ENCODE measurements at places on chromosomes 1 and 21. TPM values are rescaled to one million over a fixed set of nuclear protein-coding genes. Genes with fewer than 3 reads are reported as not detected.

PCNX2 gene
- total RNA-seq: 11.8 TPM

- DNase-seq: peak; percentile 87
Measured at GRCh38 chr1:43238085-43238484, 31.7 kb upstream of the TMEM125 start.

- no peak for DNase-seq
Measured at GRCh38 chr1:193123751-193124150, 1.9 kb downstream of the CDC73 start.

TRIM67 gene
- 0.03 TPM for total RNA-seq

GLIS1 gene
- not detected for total RNA-seq

GRCh38 chr1:117368116-117369108 is 1.2 kb downstream of the MAN1A2 start:
- DNase-seq: peak; percentile 56

GSTM5 gene
- total RNA-seq: not detected

AMY1B gene
- total RNA-seq: not detected

DNA sequence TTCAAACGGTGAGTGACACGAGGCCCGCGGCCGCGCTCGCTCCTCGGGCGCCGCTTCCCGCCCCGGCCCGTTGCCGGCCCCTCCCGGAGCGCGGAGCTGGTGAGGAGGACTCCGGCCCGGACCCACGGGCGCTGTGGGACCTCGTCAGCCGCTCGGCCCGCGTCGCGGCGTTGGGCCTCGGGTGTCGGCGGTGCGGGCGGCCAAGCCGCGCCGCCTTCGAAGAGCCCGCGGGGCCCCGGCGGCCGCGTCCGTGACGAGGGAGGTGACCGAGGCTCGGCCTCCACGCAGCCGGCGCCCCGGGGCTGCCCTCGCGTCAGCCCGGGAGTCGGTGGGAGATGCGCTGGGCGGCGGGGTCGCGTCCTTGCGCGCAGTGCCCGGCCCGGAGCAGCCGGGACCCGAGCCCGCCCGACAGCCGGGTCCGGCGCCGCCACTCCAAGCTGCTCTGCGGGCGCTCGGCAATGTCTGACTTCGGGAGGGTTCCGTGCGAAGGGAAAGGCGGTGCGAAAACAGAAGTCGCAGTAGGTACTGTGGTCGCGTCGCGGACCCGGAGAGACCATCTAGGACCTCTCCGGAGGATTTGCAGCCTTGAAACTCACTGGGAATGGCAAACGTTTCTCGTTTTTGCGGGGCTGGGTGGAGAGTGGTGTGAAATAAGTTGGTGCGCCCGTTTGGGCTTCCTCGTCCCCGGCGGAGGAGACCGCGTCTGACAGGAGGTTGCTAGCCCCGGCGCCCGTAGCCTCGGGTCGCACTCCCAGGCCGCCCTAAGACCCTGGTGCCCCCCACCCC is 829 bp downstream of the SPEN start:
- DNase-seq: peak; percentile 39

RHOU gene
- total RNA-seq: 18.4 TPM

PGLYRP3 gene
- not detected for total RNA-seq

DNA sequence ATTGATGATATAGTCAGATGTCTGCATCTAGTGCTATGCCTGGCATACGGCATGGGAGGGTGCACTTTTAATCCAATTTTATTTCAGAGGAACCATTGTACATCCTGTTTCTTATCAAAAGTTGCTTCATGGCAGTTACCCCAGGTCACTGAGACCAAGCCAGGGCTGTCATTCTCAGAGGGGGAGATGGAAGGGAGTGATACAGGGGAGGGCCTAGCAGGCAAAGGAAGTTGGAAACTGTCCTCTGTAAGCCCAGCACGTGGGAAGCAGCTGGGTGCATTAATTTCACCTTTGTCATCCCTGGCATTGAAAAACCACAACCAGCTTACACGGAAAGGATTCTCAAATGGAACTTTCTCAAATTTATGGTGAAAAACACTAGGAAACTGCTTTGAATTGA is 458.7 kb upstream of the ADAMTS5 start:
- DNase-seq: no peak

AQP10 gene
- not detected for total RNA-seq

SKI gene
- 12.1 TPM for total RNA-seq

GRCh38 chr1:201930137-201930536 is 16.2 kb downstream of the LMOD1 start:
- no peak for DNase-seq

DDI2 gene
- total RNA-seq: 31.1 TPM

DNA sequence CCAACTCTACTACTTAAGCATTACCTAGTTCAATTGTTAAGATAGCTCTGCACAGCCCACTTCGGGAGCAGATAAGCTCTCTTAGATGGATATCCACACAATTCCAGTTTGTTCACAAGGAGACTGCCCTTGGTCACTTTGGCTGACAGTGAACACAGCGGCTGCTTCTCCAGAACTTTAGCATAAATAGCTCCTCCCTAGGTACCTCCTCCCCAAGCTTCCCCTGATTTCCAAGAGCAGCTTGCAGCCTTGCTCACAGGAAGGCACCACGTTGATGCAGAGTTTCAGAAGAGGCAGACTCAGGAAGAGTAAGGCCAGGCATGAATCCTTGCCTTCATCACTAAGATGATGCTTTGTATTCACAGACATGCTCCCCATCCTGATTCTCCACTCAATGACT is 24.7 kb downstream of the TFF3 start:
- no peak for DNase-seq

CSMD2 gene
- not detected for total RNA-seq

GRCh38 chr1:109497449-109498160 is 3.7 kb downstream of the CYB561D1 start:
- no peak for DNase-seq

ATP6V1G3 gene
- not detected for total RNA-seq

CYP4X1 gene
- total RNA-seq: not detected

FMO5 gene
- 1.4 TPM for total RNA-seq

- DNase-seq: no peak
Measured at GRCh38 chr1:228512781-228513198, 25.6 kb downstream of the RNF187 start.

GRCh38 chr1:100413035-100413434 is 60.7 kb downstream of the CDC14A start:
- DNase-seq: no peak

DNA sequence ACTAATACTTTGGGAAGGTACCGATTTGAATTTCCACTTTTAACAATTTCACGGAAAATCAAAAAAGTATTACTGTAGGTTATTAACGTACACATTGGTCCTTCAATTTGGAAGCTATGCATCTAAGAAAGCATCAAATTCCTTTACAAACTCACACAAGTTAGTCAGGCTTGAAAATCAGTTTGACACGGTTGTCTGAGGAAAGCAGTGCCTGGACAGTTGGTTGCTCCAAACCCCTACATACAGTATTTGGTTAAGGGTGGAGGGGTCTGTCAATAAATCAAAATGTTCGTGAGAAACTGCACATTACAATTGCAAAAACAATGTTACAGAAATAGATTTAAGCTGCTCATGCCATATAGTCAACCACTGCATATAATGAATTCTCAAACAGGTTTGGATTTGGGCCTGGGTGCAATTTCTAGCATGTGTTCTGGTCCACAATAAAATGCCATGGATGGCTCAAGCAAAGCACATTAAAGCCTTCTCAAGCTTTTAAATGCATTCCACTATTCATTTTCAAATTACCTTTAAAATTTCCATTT is 19.9 kb upstream of the RBM34 start:
- no peak for DNase-seq

- DNase-seq: peak; percentile 66
Measured at GRCh38 chr1:202852163-202852904, 36.6 kb downstream of the RABIF start.

GRCh38 chr1:59007820-59008598 is 224.2 kb upstream of the JUN start:
- DNase-seq: no peak

CLEC20A gene
- total RNA-seq: not detected

- no peak for DNase-seq
Measured at GRCh38 chr1:58082596-58082995, 463.9 kb downstream of the OMA1 start.

- DNase-seq: no peak
Measured at GRCh38 chr1:28273216-28273860, 14.0 kb downstream of the SESN2 start.

DNA sequence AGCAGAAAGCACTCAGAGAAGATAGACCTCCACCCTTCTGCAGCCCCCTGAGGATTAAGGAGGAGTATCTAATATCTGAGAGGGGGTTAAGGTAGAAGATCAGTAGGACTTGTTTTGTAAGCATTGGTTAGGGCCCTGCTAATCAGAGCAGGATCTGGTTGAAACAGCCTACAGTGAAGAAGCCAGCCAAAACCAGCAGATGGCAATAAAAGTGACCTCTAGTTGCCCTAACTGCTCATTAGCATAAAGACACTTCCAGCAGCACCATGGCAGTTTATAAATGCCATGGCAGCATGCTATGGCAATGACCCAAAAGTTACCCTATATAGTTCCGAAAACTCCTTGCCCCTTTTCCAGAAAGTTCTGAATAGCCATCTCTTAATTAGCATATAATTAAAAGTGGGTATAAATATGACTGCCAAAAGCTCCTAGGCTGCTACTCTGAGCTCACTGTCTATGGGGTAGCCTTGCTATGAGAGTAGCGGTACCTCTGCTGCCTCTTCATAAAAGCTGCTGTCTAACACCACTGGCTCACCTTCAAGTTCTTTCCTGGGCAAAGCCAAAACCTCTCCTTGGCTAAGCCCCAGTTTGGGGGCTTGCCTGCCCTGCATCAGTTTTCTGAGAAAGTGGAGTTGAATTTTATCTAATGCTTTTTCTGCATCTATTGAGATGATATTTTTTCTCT is 254.2 kb downstream of the PAPPA2 start:
- no peak for DNase-seq

IL19 gene
- not detected for total RNA-seq

SPATA17 gene
- total RNA-seq: 1.6 TPM

DNA sequence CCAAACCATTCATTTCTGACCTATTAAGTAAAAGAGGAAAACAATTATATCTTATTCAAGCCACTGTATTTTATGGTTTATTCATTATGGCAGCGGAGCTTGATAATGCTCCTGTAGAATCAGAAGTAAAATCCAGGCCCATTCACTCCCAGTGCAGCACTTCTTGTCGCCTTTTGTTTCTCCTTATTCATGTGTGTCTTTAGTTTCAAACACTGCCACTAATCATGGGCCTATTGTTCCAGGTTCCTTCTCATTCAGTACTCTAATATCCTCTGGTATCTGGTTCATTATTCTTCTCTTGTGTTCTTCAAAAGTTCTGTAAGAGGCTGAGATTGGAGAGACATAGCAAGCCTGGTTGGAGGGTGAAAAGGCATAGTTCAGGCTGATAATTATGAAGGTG is 218.3 kb downstream of the LRRIQ3 start:
- DNase-seq: no peak

DNA sequence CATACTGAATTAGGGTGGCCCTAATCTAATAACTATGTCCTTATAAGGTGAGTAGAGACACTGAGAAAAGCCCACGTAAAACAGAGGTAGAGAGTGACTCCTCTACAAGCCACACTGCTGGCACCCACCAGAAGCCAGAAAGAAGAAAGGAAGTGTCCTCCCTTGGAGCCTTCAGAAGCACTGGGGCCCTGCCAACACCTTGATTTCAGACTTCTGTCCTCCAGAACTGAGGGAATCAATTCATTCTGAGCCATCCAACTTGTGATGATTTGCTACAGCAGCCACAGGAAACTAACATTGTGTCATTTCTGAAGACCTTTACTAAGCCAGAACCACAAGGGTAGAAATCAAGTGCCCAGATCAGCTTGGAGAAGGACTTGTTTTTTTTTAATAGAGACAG is 15.0 kb downstream of the GNB1 start:
- no peak for DNase-seq

DNA sequence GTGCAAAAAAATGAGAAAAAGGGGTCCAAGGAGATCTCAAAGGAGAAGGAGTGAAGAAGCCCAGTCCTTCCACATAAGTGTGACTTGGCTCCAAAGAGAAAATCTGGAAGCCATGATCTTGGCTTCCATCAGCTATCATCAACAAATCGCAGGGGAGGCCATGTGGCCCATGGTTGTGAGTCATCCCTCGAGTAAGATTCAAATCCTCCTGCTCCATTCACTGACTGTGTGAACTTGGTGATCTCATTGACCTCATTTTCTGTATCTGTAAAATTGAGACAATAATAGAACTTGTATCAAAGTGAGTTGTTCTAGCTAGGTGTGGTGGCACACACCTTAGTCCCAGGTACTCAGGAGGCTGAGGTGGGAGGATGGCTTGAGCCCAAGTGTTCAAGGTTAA is 79.1 kb upstream of the OLIG2 start:
- DNase-seq: no peak

DNA sequence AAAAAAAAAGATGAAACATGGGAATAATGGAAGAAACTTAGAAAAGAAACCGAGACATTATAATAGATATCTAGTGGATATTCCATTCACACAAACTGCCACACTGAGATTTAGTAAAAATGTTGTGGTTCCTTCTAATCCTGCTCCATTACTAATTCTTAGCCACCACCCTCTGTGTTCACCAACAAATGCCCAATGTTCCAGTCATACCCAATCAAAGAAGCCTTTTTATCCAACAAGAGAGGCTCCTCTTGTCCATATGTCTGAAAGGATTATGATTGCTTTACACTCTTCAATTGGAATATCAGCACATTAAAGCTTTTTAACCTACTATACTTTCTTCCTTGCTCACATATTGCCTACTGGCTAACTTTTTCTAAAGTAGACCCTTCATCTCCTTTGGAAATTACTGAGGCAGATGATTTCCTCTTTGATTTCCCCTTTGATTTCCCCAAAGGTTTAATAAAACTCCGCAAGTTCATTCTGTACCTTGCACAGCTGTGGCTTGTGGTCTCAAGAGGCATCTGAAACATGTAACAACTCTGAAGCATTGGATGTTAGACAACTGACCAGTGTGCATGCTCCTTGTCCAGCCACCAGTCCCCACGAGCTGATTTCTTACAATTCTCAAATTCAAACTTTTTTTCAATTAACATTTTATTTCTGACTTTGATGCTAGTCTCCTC is 305.6 kb upstream of the LYPLAL1 start:
- no peak for DNase-seq

DNA sequence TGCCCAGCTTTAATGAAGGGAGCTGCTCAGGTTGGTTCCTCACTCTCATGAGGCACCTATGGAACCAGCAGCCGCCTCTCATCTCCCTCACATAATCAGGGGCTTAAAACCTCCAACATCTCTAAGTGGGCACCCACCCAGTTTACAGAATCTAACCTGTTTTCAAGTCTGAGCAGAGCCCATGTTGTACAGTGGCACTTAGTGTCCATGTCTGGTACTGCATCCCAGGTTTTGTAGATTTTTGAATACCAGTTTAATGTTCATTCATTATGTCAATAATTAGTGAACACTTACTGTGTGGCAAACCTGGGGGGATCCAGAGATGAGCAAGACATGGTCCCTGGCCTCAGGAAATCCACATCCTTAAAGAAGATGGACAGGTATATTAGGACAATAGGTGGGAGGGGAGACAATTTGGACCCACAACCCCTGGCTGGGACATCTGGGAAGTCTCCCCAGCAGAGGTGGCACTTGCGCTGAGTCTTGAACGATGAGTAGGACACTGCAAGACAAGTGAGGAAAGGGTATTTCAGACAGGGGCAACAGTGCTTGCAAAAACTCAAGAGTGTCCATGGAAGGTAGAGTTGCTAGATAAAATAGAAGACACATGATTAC is 83.3 kb downstream of the LACTBL1 start:
- peak; percentile 64 for DNase-seq

- DNase-seq: no peak
Measured at GRCh38 chr1:232593717-232594502, 36.0 kb downstream of the SIPA1L2 start.

LRRC53 gene
- total RNA-seq: not detected

Measured in HT-29 (cell line).